Activated CD4-positive, alpha-beta T cell treated with anti-CD3 and anti-CD28 coated beads, Interleukin-2, amount 50 U/mL, for 1 hour (primary cell): ENCODE measurements at places on chromosomes 3 and 15.
A peak's percentile ranks its signal among the peaks of the same experiment; 100 is the strongest.

DNA sequence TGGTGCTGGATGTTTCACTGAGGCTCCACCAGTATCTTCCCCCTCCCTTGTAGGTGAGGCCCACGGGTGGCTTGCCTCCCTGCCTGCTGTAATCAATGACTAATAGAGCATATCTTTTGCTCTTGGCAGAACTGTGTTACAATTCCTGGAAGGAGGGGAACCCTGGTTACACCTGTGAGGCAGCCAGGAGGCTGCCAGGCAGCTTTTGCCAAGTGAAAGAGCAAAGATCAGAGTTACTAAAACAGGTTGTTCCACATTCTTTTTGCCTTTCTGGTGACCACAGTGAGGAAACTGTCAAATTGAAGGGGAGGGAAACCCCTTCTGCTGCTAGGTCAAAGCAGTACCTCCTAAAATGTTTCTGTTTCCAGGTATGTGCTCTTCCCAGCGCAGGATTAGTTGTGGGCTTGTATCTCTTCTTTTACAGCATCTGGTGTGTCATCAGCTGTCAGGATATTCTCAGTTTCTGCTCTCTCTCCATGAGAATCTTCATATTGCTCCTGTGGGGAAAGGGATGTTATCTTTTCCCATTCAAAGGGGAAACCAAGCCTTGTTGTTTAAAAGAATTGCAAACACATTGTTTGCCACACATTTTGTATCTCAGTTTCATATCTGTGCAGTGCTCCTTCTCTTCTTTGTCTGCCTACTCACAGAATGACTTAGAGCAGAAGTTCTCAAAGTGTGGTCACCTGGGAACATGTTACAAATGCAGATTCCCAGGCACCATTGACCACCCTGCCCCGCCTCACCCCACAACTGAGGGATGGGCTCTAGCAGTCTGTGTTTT, 137.4 kb upstream of the UMPS start:
- DNase-seq = no peak

GRCh38 chr15:72201391-72201921, 3.9 kb upstream of the GRAMD2A start:
- no peak for DNase-seq

GRCh38 chr3:67384760-67385397, 269.5 kb downstream of the SUCLG2 start:
- DNase-seq = peak; percentile 23

DNA sequence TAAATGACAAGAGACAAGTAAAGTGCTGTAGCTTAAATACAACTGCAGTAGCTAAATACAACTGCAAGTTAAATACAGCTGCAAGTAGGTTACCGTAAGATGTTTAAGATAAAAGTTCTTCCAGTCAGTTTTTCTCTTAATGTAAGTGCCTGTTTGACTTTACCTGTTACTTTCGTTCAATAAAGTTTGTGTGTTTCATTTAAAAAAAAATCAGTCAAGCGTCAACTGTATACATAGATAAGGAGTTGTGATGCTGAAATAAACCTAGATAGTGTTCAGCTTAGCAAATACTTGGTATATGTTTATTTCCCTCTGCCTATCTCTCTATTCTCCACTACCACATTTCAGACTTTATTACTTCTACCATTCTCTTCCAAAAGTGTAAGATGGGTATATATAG, 221.2 kb downstream of the NR2F2 start:
- no peak for DNase-seq

DNA sequence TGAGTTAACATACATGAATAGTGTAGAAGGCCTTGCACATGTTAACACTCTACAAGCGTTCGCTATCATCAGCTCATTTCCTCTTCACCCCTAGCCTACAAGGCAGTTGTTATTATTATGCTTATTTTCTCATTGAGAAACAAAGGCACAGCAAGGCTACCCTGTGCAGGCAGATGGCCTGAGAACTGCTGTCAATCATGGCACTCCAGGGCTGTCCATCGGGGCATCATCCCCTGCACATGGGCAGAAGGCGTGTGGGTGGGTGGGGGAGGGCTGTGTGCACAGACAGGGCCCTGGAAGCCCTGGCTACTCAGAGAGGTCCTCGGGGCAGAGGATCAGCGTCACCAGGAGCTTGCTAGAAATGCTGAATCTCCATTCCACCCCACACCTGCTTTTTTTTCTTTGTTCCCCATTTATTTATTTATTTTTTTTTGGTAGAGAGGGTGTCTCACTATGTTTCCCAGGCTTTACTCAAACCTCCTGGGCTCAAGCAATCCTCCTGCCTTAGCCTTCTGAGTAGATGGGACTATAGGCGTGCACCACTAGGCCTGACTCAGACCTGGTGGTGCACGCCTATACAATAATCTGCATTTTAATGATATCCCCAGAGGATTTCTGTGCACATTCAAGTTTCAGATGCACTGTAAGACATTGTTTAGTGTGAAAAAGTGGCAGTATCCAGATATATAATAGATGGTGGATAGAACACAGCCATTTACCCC, 9.6 kb upstream of the ZXDC start:
- DNase-seq = no peak

GRCh38 chr3:55196495-55196894, 268.6 kb upstream of the LRTM1 start:
- DNase-seq = no peak
